Peyer's patch (tissue), 4 donors: ENCODE measurements at places on chromosomes 4 and X. TPM values are rescaled to one million over a fixed set of nuclear protein-coding genes. Genes with fewer than 3 reads are reported as not detected.

TMEM156 gene
- 14.9 TPM for total RNA-seq

DNA sequence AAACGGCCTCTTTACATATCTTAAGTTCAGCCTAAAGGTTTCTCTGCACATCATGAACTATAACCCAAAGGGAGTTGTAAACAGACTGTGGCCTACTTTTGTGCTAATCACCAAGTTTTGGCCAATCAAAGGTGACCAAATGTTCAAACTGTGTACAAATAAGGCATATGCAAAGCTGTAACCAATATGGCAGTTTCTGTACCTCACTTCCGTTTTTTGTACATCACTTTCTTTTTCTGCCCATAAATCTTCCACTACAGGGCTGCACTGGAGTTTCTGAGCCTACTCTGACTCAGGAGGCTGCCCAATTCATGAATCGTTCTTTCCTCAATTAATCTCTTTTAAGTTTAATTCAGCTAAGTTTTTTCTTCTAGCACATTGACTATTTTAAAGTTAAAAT lies 318.7 kb downstream of the SLC7A11 start:
- no peak for DNase-seq

ASMTL gene
- 9.5 TPM for total RNA-seq

TMPRSS11D gene
- total RNA-seq: not detected
